Mesenteric fat pad (tissue), 1 donor: ENCODE measurements at places on chromosomes 5 and 9. TPM values are rescaled to one million over a fixed set of nuclear protein-coding genes. Genes with fewer than 3 reads are reported as not detected.

FKTN gene
- total RNA-seq, result 13.5 TPM

MTMR12 gene
- 95.1 TPM for total RNA-seq

ZNF474 gene
- total RNA-seq, result 0.26 TPM

ANGPTL2 gene
- total RNA-seq, result 169 TPM

DNA sequence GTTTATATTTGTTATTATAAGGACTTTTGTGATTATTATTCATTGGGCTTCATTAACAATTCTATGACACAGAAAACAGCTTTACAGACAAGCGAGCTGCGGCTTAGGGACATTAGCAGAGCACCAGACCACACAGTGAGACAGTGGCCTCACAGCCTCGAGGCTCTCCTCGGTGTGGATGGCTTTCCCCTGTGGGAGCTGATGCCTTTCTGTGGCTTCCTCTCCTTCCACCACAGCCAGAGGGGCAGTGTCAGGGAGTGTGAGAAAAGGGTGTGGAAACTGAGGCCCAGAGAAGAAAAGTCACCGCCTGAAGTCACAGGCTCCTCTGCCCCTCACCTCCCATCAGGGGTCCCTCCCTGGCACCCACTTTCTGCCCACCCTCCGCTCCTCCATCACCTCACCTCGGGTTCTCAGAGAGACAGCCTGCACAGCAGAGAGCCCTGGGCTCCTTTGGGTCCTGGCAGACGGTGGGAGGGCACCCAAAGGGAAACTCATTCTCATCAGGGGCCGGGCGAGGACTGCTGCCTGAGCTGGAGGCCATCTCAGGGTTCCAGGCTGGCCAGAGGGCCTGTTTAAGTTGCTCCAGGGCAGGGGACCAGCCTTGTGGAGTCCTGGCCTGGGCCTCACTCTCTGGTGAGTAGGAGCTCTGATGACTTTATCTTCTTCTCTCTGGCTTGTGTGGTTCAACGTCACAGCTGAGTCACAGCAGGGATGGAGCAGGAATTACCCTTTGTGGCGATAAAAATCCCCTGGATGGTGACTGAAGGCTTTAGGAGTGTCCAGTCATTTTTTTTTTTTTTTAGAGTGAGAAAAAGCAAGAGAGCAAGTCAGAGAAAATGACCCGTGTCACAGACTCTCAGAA is 830 bp downstream of the TRAF1 start:
- no peak for DNase-seq

DNA sequence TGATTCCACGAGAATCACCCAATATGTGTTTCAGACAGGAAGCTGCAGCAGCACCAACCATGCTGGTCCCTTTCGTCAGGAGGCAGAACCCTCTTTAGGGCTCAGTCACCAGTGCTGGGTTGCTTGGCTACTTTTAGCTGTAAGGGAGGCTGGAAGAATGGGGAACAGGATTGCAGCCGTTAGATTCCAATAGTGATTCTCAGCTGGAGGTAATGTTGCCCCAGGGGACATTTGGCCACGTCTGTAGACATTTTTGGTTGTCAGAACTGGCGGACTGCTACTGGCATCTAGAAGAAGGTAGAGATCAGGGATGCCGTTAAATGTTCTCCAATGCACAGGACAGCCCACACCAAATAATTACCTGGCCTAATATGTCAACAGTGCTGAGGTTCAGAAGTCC is 81.8 kb downstream of the ANKRD33B start:
- peak; percentile 35 for DNase-seq

CBY3 gene
- total RNA-seq, result not detected

DNA sequence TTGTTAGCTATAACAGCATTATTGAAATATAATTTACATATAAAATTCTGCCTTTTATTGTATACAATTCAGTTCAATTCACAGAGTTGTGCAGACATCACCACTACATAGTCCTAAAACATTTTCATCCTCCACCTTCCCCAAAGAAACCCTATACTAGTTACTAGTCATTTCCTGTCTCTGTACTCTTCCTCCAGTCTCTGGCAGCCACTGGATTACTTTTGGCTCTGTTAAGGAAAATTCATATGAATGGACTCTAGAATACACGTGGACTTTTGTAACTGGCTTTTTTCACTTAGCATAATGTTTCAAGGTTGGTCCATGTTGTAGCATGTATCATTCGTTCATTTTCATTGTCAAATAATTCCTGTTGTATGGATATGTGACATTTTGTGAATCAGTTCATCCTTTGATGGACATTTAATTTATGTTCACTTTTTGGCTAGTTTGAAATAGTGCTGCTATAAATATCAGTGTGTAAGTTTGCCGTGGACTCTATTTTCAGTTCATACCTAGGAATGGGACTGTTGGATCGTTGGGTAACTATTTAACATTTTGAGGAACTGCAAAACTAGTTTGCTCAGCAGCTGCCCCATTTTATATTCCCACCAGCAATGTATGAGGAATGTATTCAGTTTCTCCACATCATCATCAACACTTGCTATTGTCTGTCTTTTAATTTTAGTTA is 9.7 kb downstream of the ICE1 start:
- no peak for DNase-seq

PPP2R2B gene
- total RNA-seq, result 0.29 TPM

TRAF1 gene
- 1.6 TPM for total RNA-seq

- DNase-seq, result no peak
Measured at GRCh38 chr5:95664204-95664786, 17.7 kb downstream of the RFESD start.

KIF27 gene
- total RNA-seq, result 3.9 TPM

KCNN2 gene
- total RNA-seq, result not detected

PCDHGA2 gene
- total RNA-seq, result 3.7 TPM

OLFML2A gene
- total RNA-seq, result 10.7 TPM

- DNase-seq, result no peak
Measured at GRCh38 chr5:141637123-141637766, 448 bp downstream of the RELL2 start.

DNA sequence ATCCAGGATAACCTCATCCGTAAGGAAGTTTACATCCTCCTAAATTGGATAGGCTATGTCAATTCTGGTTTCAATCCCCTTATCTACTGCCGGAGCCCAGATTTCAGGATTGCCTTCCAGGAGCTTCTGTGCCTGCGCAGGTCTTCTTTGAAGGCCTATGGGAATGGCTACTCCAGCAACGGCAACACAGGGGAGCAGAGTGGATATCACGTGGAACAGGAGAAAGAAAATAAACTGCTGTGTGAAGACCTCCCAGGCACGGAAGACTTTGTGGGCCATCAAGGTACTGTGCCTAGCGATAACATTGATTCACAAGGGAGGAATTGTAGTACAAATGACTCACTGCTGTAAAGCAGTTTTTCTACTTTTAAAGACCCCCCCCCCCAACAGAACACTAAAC is 1.3 kb downstream of the ADRB2 start:
- no peak for DNase-seq

CDKN2B gene
- 68.7 TPM for total RNA-seq

DNA sequence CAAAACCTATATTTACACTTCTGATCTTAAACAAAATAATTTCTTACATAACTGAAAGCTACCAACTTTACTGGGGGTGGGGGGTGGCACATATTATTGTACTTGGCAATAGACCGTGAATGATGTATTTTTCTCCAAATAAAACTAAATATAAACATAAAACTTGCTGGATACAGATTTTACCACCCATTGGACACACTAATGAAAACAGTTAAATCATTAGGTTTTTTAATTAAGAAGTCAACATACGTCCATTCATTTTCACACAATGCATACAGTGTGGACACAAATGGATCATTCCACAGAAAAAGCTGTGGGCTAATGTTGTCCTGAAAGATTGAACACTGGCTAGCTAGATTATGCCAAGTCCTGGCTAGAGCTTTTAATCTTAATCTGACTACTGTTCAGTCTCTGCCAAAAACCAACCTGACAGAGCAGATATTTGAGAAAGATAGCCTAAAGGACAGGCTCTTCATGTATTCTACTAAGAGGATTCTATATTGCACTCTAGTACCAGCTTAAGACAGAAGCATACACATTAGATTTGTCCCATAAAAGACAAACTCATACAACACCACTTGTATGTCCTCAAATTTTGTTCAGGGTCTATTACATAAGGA is 118.1 kb downstream of the SIL1 start:
- no peak for DNase-seq

DNA sequence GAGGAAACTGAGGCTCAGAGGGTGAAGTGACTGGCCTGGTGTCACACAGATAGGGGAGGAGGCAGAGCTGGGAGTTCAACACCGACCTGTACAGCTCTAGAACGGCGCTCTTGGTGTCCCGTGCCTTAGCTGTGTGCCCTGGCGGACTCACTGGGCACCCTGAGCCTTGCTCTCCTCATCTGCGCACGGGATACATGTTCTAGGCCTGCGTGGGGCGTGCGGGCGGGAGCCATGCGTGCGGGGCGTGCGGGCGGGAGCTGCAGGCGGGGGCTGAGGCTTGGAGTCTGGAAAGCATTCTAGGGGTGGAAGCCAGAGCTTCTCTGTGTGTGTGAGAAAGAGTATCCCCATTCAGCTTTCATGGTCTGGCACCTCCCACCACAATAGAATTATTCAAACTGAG is 165.3 kb downstream of the GAPVD1 start:
- DNase-seq, result no peak

- DNase-seq, result no peak
Measured at GRCh38 chr5:172898218-172898842, 60.9 kb upstream of the RPL26L1 start.

INSYN2B gene
- total RNA-seq, result 0.84 TPM

- no peak for DNase-seq
Measured at GRCh38 chr5:131209506-131210150, 38.9 kb downstream of the LYRM7 start.

FYB1 gene
- 27.8 TPM for total RNA-seq

GRCh38 chr5:13989832-13990231 is 45.3 kb upstream of the DNAH5 start:
- DNase-seq, result no peak

DNA sequence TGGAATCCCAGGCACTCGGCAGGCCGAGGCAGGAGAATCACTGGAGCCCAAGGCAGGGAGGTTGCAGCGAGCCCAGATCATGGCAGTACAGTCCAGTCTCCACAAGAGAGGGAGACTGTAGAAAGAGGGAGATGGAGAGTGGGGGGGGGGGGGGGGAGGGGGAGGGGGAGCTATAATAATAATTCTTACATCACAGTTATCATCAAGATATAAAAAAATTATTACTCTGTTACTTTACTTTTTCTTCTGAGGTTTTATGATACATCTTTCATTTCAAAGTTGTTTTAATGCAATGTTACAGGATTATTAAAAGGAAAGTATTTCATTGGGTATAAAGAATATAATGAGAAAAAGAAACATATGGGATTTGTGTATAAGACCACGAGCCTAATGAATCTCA is 17.8 kb upstream of the RAB3C start:
- DNase-seq, result no peak

DNA sequence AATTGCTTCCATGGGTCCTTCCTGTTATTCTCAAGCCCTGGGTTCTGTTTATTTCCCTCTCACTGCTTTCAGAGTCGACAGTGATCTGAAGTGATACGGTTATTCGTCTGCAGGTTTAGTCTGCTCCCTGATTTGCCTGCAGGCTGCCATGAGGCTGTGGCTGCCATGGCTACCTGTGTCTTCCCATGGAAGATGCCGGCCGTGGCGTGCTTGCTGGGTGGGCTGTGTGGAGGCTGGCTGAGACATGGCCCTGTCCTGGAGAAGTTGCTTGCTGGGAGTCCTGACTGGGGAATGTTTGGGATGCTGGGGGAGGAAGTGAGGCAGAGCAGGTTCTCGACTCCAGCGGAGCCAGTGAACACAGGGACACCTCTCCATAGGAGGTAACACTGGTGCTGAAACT is 104.1 kb upstream of the TBC1D2 start:
- no peak for DNase-seq

DNA sequence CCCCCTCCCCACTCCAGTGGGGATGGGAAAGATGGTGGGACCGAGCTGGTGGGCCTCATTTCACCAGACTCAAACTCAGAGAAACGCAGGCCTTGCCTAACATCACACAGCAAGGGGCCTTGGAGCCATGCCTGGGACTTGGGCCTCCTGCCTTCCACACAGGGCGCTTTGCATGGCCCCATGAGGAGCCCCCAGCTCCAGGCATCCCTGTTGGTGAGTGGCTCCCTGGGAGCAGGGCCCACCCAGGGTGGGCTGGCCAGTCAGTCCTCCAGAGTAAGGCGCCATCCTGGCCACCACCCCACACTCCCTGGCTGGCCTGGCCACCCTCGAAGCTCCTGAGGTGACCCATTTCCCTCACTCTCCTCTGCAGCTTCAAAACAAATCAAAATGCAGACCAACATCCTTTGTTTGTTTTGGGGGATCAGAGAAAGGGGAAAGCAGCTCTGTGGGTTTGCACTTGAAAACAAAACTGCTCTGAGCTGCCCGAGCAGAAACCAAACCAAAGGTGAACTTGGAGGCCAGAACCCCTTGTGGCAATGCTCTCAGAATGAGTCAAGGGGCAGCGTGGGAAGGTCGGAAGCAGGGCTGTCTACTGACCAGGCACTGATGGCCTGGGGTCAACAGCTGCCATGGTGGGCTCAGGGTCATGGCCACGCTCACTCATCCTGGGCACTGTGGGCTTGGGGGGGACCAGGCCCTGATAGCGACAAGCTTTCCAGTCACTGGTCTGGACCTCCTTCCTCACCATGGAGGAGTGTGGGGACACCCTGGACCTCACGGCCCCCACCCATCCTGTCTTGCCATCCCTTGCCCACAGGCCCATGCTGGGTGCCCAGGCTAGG is 37.0 kb upstream of the VDAC1 start:
- no peak for DNase-seq

GRCh38 chr9:111114486-111114885 is 76.2 kb upstream of the LPAR1 start:
- DNase-seq, result no peak

DNA sequence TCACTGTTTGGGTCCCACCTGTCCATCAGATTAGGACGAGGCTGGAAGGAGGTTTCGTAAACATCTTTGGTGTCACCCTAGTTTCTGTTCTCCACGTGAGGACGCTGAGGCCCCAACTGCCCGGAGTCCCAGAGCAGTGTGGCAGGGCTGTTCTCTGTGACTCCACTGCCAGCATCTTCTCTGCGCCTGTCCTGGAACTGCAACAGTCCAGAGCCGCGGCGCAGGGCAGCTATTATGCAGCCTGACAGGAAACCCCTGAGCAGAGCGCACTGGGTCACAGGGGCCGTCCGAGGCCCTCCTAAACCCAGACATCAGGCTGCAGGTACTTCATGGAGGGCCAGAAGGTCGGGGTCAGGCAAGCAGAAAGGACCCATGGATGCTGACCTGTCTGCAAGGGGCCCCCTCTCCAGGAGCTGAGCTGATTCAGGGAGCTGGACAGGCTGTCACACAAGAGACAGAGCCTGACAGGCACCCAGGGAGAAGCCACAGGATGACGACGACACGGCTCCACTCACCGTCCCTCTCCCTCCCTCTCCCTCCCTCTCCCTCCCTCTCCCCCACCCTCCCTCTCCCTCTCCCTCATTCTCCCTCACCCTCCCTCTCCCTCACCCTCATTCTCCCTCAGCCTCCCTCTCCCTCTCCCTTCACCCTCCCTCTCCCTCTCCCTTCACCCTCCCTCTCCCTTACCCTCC is 31.7 kb downstream of the DBH start:
- DNase-seq, result no peak

GRCh38 chr5:77379558-77380061 is 112.5 kb downstream of the WDR41 start:
- no peak for DNase-seq

- no peak for DNase-seq
Measured at GRCh38 chr5:61969755-61970154, 336.3 kb upstream of the KIF2A start.

GRCh38 chr9:6186691-6187090 is 28.9 kb upstream of the IL33 start:
- no peak for DNase-seq

GRCh38 chr5:1537603-1538154 is 13.9 kb upstream of the LPCAT1 start:
- DNase-seq, result peak; percentile 60

SLC4A9 gene
- total RNA-seq, result 0.22 TPM
